ENCODE measurements at places on chromosomes 7 and 10.

DNA sequence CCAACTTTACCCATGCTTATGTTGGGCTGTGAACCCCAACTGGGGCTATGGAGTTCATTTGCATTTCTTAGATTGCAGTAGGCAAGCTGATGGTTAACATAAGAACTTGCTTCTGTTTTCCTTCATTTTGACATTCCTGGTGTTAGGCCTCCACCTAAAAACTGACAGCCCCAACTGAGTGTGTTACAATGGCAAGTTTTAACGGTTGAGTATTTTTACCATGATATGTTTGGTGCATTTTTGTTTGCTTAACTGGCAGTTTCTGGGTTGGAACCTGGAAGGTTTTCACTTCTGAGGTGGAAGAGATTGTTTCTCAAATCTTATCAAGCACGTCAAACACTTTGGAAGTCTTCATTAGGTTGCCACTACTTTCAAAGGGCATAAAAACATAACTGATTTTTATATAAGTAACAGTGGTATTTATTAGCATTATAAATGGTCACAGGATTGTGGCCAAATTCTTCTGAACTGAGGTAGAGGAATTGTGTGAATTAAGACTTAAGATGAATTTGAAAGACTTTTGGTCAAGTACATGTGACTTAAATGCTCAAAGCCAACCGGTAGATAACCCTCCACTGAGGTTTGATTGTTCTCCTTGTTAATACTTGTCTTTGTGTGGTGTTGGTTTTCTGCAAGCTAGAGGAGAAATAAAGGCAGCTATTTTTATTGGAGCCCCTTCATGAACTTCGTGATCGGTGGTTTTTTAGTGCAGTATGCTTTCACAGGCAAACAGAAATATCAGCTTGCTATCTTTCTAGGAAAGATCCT is 2.8 kb downstream of the BMI1 start:
- peak overlapping the region; percentile 90 for H3K4me3 ChIP-seq
- peaks cover 44% of the 10 kb centered on the region for H3K27me3 ChIP-seq
- DNase-seq: no peak
- peaks cover 48% of the 10 kb centered on the region for H3K4me1 ChIP-seq
- no peak overlapping the region for H3K27ac ChIP-seq
- H3K36me3 ChIP-seq: peaks cover 5% of the 10 kb centered on the region

- DNase-seq: no peak
- H3K27ac ChIP-seq: no peak overlapping the region
- H3K4me1 ChIP-seq: peaks cover 45% of the 10 kb centered on the region
- no peak overlapping the region for H3K4me3 ChIP-seq
Measured at GRCh38 chr10:70926226-70927000, 38.0 kb upstream of the PCBD1 start.

DNA sequence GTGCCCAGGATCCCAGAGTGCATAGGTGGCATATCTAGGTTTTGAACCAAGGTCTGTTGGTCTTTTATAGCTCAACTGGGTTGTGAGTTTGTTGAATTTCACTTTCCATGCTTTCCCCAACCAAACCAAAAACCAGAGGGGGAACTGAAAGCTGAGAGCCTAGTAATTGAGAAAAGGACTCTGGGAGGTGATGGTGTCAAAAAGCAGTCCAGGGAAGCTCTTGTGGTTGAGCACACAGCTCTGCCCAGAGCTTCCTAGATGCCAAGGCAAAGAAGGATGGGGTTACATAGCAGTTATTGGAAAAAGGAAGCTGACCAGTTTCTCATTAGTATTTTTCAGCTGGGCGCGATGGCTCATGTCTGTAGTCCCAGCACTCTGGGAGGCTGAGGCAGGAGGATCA is 9.9 kb downstream of the POR start:
- H3K27me3 ChIP-seq: no peaks in the 10 kb centered on the region
- peaks cover 9% of the 10 kb centered on the region for H3K4me1 ChIP-seq
- no peak overlapping the region for H3K4me3 ChIP-seq
- no peak overlapping the region for H3K27ac ChIP-seq

DNA sequence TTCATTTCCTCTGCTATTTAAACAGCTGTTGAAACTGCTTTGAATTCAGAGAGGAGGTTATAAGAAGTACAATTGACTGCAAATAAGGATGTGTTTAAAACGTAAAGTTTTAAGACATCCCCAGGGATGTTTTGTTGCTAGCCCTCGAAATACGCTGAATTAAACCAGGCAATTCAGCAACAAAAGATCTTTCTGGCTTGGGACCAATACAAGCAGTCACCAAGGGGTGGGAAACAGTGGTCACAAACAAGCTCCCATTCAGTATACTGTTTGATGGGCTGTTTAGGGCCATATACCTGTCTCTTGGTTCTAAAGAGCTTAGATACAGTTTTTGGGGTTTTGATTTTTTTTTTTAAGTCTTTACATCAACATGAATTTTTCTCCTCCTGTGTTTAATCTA is 446.3 kb upstream of the POT1 start:
- H3K27me3 ChIP-seq: no peaks in the 10 kb centered on the region
- no peak overlapping the region for H3K27ac ChIP-seq
- DNase-seq: no peak
- H3K4me3 ChIP-seq: no peak overlapping the region
- no peaks in the 10 kb centered on the region for H3K4me1 ChIP-seq

DNA sequence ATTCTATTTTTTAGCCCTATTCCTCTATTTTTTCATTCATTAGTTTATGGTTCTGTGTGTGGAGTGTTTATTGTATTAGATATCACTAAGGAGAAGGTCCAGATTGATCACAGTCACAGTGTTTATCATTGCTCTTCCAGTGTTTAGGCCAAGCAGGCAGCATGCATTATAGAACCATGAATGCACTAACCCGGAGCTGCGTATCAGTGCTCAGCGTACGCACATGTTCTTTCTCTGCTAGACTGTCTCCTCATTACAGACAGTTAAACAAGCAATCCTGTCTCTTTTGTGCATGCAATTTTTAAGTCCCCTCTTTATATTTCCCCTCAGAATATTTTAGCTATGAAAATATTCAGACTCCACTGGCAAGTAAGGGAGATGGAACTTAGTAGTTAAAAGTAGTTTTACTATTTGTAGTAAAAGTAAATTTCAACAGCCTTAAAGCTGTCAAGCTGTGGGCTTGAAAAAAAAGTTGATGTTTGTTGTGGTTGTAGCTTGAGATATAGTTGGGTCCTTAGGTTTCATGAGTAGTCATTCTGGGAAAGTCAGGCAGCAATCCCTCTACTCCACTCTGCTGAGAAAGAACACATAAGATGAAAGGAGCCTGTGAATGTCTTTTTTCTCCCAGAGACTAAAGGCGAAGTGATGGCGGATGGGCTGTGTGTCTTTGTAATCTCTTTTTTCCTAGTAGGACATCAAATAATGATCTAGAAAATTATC is 260.4 kb downstream of the CDK14 start:
- no peaks in the 10 kb centered on the region for H3K36me3 ChIP-seq
- H3K27me3 ChIP-seq: no peaks in the 10 kb centered on the region
- DNase-seq: no peak
- no peaks in the 10 kb centered on the region for H3K4me1 ChIP-seq
- H3K4me3 ChIP-seq: no peak overlapping the region
- H3K27ac ChIP-seq: no peak overlapping the region

DNA sequence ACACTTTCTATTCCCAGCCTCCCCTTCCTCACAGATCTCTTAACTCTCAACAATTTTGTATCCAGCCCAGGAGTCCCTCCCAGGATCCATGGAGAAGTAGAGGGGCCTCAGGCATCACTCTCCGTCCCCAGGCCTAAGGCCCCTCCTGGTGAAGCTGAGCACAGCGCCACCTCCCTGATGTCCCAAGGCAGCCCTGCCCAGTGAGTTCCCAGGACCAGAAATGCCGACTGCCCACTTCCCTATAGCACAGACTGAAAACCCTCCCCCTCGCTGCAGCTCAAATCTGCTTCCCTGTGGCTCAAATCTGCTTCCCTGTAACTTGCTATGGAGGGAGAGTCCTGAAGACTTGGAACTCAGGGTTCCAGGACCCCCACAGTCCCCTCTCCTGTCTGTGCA is 35.6 kb downstream of the YKT6 start:
- peaks cover 8% of the 10 kb centered on the region for H3K4me1 ChIP-seq
- DNase-seq: no peak
- H3K27me3 ChIP-seq: no peaks in the 10 kb centered on the region

- H3K4me1 ChIP-seq: no peaks in the 10 kb centered on the region
- no peak overlapping the region for H3K27ac ChIP-seq
- no peak for DNase-seq
Measured at GRCh38 chr10:18097524-18097923, 42.7 kb upstream of the CACNB2 start.

DNA sequence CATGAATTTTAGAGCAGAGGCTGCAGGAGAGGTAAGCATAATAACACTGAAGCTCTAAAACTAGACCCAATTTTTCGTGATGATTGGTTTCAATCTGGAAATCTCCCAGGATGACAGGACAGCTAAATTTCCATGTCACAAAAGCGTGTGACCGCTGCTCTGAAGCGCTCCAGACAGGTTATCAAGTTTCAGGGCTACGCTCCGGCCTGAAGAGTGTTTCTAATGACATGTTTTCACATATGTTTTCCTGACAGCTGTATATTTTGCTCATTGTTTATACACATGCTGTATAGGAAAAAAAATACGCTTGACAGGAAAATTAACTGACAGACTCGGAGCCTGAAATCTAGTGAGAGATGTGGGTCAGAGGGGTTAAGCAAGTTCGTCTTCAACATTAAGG is 219.8 kb upstream of the BMPER start:
- peaks cover 9% of the 10 kb centered on the region for H3K4me1 ChIP-seq
- no peak overlapping the region for H3K4me3 ChIP-seq
- H3K27me3 ChIP-seq: no peaks in the 10 kb centered on the region
- H3K27ac ChIP-seq: no peak overlapping the region
- DNase-seq: no peak

GRCh38 chr7:22088827-22089226 is 143.1 kb upstream of the CDCA7L start:
- no peak overlapping the region for H3K4me3 ChIP-seq
- no peak overlapping the region for H3K27ac ChIP-seq
- H3K36me3 ChIP-seq: no peaks in the 10 kb centered on the region
- peaks cover 5% of the 10 kb centered on the region for H3K4me1 ChIP-seq

DNA sequence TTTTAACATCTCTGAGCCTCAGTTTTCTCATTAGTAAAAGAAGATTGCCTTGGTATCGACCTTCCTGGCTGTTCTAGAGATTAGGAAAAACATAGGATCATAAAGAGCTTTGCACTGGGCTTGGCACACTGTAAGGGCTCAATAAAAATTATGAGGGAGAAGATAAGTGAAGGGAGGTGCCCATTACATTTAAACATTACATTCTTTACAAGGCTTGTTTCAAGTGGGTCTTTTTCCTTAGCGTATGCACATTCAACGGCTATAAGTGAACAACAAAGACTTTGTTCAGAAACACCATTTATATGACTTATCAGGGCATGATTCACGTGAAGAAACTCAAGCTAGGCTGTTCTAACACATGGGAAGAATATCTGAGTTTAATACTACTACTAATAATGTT is 351.9 kb upstream of the NPVF start:
- DNase-seq: no peak
- H3K36me3 ChIP-seq: no peaks in the 10 kb centered on the region
- peaks cover 10% of the 10 kb centered on the region for H3K27me3 ChIP-seq

DNA sequence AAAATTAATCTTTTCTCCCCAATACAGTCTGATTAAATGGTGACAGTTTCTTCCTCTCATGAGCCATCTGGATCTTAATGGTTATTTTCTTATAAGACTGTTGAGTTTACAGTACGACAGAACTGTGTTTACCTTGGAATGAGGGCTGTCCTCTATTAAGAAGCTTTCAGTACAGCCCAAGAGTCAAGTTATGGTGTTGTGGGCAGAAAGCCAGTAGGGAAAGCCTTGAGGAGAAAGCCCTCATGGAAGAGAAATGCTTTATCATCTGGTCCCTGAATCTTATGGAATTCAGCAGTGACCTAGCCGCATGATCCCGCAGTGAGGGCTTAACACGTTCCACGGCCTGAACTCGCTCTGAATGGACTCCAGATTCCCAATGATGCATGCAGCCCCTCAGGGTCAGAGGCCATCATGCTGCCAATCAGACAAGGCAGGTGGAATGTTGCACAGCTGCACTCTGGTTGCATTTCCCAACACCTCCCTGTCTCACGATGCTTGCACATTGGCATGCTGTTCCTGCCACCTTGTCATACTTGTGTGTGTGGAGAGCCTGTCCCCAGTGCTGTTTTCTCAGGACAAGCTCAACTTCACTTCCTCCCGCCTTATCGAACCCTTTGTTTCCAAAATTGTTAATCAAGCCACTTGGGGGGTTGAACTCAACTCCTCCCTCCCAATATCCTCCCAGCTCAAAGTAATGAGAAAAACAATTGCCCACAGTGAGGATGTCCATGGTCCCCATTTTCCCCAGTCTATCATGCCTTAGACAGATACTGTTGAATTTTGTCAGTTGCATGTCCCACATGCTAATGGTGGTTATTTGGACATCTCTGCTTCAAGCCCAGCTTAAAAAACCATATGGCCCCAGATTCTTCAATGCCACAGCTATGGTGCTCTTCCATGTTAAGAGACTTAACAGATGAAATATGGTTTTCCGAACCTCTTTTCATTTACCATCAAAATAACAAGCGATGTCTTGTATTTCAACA is 211.1 kb upstream of the TCF7L2 start:
- H3K27ac ChIP-seq: peak overlapping the region; percentile 70
- peaks cover 67% of the 10 kb centered on the region for H3K4me1 ChIP-seq
- H3K36me3 ChIP-seq: no peaks in the 10 kb centered on the region
- no peak overlapping the region for H3K4me3 ChIP-seq
- no peak for DNase-seq

GRCh38 chr7:30873207-30873606 is 38.4 kb upstream of the AQP1 start:
- H3K4me3 ChIP-seq: no peak overlapping the region
- H3K27ac ChIP-seq: no peak overlapping the region
- DNase-seq: no peak
- H3K27me3 ChIP-seq: no peaks in the 10 kb centered on the region

- H3K27me3 ChIP-seq: peaks cover 15% of the 10 kb centered on the region
- H3K36me3 ChIP-seq: no peaks in the 10 kb centered on the region
- no peak for DNase-seq
- no peak overlapping the region for H3K4me3 ChIP-seq
- peaks cover 8% of the 10 kb centered on the region for H3K4me1 ChIP-seq
- no peak overlapping the region for H3K27ac ChIP-seq
Measured at GRCh38 chr7:151150388-151150787, 17.1 kb downstream of the GBX1 start.

- H3K27me3 ChIP-seq: no peaks in the 10 kb centered on the region
- H3K27ac ChIP-seq: no peak overlapping the region
- no peaks in the 10 kb centered on the region for H3K36me3 ChIP-seq
- H3K4me3 ChIP-seq: no peak overlapping the region
- no peak for DNase-seq
- peaks cover 17% of the 10 kb centered on the region for H3K4me1 ChIP-seq
Measured at GRCh38 chr7:134313543-134313942, 3.2 kb downstream of the SLC35B4 start.

DNA sequence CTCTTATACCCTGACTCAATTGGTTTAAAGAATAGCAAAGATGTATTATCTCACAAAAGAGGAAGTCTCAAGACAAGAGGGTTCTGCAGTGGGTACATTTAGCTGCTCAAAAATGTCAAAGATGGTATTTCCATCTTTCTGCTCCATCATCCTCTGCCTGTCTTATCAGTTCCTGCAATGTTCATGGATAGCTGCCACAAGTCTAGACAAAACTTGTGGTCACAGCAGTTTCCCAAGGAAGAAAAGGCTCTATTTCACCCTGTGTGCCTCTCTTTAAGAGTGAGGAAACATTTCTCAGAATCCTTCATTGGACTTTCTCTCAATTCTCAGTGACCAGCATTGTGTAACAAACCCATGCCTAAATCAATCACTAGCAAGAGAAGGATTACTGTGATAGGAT is 634.2 kb upstream of the AUTS2 start:
- H3K27me3 ChIP-seq: no peaks in the 10 kb centered on the region
- no peak for DNase-seq
- no peak overlapping the region for H3K4me3 ChIP-seq

GRCh38 chr7:108193594-108194498 is 63.7 kb upstream of the LAMB4 start:
- no peak for DNase-seq
- no peaks in the 10 kb centered on the region for H3K36me3 ChIP-seq
- no peak overlapping the region for H3K4me3 ChIP-seq
- peaks cover 4% of the 10 kb centered on the region for H3K4me1 ChIP-seq
- H3K27me3 ChIP-seq: no peaks in the 10 kb centered on the region

Measured in mesothelial cell of epicardium (in vitro differentiated cells).